Activated CD8-positive, alpha-beta T cell treated with anti-CD3 and anti-CD28 coated beads for 36 hours (primary cell): ENCODE measurements at places on chromosomes 7 and 10.
A peak's percentile ranks its signal among the peaks of the same experiment; 100 is the strongest.

GRCh38 chr10:71893920-71894319 is 42.9 kb upstream of the PSAP start:
- DNase-seq: no peak

GRCh38 chr7:2566348-2566889 is 7.6 kb downstream of the IQCE start:
- DNase-seq: no peak

- peak; percentile 30 for DNase-seq
Observed at GRCh38 chr7:130350945-130351790, 6.6 kb downstream of the CPA5 start.

DNA sequence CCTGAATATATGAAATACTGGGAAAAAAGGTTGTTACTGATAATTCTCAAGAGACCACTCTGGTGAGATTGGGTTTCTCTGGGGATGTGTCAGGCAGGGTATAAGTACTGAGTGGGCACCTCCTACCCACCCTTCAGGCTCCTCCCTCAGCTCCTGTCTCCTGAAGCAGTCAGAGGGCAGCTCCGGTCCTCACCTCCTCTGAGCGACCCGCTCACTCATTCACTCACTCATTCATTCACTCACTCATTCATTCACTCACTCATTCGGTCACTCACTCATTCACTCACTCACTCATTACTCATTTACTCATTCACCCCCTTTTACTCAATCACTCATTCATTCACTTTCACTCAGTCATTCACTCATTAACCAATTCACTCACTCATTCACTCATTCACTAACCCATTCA is 6.9 kb upstream of the PFKP start:
- DNase-seq: no peak

DNA sequence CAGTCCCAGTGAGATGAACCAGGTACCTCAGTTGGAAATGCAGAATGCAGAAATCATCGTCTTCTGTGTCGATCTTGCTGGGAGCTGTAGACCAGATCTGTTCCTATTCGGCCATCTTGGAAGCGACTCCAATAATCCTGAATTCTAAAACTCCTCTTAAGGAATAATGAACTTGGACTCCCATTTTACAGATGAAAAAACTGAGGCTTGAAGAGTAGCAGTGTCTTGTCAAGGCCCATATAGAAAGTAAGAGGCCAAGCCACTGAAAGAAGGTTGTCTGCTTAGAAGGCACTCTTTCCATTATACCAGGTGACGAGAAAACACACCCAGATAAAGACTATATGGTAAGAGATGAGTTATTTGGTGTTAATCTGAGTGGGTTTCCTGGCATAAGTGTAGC is 148.6 kb upstream of the LAMB4 start:
- no peak for DNase-seq

- DNase-seq: no peak
Observed at GRCh38 chr7:5448378-5449037, 24.9 kb upstream of the TNRC18 start.

- DNase-seq: no peak
Observed at GRCh38 chr7:76998285-76998589, 33.9 kb downstream of the SPDYE17 start.

DNA sequence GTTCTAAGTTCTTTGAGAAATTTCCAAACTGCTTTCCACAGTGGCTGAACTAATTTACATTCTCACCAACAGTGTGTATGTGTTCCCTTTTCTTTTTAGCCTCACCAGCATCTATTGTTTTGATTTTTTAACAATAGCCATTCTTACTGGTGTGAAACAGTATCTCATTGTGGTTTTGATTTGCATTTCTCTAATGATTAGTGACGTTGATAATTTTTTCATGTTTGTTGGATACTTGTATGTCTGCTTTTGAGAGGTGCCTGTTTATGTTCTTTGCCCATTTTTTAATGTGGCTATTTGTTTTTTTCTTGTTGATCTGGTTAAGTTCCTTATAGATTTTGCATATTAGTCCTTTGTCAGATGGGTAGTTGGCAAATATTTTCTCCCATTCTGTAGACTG is 191.4 kb downstream of the AGMO start:
- DNase-seq: no peak

- DNase-seq: no peak
Observed at GRCh38 chr10:110788620-110789385, 82.9 kb upstream of the PDCD4 start.

- peak; percentile 72 for DNase-seq
Observed at GRCh38 chr7:150514748-150515222, at the start of gene GIMAP7. TSS of gene GIMAP7 (plus strand) at chr7:150514872. CDS start at chr7:150519975, 5,103 bp downstream.

- no peak for DNase-seq
Observed at GRCh38 chr10:118062798-118063238, 16.1 kb upstream of the RAB11FIP2 start.

DNA sequence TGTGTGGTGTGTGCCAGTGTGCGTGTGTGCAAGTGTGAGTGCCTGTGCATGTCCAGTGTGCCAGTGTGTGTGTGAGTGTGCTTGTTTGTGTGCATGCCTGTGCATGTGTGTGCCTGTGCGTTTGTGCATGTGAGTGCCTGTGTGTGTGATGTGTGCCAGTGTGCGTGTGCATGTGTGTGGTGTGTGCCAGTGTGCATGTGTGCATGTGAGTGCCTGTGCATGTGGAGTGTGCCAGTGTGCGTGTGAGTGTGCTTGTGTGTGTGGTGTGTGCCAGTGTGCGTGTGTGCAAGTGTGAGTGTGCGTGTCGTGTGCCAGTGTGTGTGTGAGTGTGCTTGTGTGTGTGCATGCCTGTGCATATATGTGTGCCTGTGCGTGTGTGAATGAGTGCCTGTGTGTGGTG is 33.8 kb downstream of the ADGRA1 start:
- no peak for DNase-seq

DNA sequence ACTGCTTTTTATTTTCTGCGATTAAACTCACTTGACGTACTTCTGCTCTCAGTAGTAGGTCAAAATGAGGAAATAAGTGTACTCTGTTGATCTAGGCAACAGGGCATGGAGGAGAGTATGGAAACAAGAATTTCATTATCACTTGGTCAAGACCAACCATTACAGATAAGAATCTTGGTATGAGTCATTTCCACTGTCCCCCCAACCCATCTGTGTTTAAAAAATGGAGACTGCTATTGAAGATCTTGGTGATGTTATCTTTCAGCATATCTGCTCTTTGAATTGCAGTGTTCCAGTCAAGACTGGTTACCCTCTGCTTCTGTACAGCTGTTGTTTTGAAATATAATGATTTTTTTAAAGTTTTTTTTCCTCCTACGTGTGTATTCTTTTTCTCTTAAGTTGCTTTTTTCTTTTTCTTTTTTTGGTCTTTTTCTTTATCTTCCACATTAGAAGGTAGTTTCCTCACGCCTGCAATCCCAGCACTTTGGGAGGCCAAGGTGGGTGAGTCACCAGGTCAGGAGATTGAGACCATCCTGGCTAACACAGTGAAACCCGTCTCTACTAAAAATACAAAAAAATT is 11.7 kb downstream of the STAM start:
- DNase-seq: no peak

DNA sequence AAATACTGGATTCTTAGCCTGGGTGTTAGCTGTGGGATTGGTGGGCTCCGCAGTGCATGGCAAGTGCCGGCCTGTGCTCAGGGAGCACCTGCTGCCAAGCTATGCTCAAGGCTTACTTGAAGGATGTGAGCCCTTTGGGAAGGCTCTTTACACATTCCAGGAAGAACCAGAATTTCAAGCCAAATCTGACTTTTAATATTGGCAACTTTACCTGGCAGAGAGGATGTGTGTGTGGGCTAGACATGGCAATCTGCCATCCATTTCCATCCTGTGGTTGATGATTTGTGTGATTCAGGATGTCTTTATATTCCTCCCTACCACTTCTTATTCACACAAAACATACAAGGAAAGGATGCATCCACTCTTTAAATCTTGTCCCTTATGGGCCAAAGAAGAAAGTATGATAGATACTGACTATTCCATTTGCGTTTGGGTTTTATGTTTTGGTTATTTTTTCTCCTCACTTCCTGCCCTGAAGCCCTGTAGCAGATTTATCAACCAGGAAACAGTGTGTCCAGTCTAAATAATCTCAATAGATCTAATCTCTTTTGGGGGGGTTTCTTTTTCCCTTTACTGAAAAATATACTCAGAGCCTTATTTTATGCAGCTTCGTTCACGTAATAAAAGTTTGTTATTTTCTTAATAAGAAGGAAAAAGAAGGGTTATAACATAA is 247.1 kb downstream of the COBL start:
- no peak for DNase-seq

DNA sequence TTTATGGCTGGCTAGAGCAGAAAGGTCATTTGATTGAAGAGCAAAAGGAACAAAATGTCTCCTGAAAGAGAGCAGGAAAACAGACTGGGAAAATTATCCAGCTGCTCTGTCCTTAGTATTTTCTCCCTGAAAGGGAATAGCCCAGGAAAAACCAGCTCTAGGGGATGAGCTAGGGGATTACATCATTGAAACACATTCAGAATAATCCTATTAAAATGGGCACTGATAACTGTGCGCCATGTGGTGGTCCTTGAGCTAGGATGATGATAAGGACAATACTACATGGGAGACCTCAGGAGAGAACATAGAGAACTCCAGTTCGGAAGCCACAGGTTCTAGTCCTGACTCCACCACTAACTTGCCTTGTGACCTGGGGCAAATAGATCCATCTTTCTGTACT is 873.8 kb downstream of the TYW1 start:
- no peak for DNase-seq

DNA sequence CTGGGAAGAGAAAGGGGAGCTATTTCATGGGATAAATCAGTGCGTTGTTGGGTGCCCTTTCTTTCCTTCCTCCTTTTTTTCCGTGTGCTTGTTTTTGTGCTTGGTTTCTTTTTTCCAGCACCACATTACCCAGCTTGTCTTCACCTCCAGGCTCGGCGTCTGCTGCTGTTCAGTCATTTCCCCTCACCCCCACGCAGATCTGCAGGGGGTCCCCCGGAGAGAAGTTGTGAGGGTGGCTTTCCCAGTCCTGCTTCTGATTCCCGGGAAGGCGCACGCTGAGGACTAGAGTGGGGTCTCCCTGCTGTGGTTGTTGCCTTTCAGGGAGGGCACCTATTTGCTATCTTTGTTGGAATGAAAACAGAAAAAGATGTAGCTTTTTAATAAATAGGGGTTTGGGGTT is 1.6 kb downstream of the CAMK1D start:
- peak; percentile 34 for DNase-seq

- DNase-seq: no peak
Observed at GRCh38 chr7:135888740-135889139, 88.4 kb downstream of the MTPN start.

- DNase-seq: no peak
Observed at GRCh38 chr7:70390251-70390650, 741.7 kb upstream of the GALNT17 start.

DNA sequence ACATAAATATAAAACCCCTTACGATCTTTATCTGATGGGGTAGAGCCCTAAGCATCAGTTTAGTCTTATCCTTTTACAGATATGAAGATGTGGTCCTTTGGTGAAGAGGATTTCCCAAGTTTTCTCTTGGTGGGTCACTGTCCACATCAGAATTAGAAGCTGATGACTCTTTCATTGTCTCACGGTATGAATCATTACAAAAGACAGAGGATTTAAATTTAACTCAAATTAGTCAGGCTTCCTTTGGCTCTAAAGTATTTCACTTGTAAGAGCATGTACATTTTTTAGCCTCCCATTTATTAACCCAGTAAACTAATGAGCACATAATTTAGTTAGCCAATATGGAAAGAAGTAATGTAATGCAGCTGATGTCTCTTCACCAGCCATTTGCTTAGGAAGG is 49.9 kb upstream of the TMEM26 start:
- no peak for DNase-seq

DNA sequence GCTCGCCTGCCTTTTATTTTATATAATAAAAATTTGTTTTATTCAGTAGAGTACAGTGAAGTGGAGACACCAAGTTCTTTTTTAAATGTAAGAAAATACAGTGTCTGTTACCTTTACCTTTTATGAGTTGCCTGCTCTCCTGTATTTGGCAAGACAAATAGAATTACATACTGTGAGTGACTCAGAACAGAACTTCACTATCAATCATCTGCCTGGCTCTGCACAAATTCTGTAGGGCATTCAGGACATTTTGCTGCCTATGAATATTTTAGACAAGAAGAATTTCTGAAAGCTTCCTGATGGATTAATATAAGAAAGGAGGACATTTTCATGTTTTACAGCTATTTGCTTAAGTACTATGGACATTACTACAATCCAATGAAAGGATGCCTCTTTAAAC is 135.4 kb upstream of the PHF14 start:
- DNase-seq: no peak

GRCh38 chr10:48835781-48836180 is 103.9 kb downstream of the LRRC18 start:
- no peak for DNase-seq

DNA sequence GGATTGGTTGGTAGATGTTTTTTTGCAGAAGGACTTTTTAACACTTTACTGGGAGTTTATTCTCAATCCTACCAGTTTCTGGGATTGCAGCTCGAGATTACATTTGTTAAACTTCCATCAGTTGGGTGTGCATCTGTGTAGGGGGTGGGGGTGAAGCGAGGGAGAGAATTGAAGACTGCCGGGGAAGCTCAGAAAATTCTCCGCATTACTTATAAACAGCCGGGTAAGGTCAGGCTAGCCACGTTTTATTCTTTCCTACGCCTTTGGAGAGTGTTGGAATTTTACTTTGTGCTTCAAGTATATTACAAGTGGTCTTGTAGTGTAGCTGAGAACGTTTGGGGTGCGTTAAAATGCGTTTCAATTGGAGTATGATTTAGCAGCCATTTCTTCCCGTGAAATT is 1.1 kb downstream of the PALS2 start:
- DNase-seq: no peak

GRCh38 chr10:95288303-95288702 is 2.5 kb downstream of the PDLIM1 start:
- no peak for DNase-seq

DNA sequence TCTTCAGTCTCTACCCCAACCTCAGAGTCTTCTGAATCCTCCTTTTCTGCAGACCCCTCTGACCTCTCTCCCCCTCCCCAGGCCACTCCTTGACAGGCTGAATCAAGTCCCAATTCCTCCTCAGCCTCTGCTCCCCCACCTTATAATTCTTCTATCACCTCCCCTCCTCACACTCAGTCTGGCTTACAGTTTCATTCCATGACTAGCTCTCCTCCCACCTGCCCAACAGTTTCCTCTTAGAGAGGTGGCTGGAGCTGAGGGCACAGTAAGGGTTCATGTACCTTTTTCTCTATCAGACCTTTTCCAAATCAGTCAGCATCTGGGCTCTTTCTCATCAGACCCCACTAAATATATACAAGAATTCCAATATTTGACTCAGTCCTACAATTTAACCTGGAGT is 14.6 kb upstream of the LRRC61 start:
- no peak for DNase-seq

- peak; percentile 84 for DNase-seq
Observed at GRCh38 chr7:149195180-149196150, at the start of gene ZNF282. TSS of gene ZNF282 (plus strand) at chr7:149195546. CDS start at chr7:149195590, 44 bp downstream.

- DNase-seq: no peak
Observed at GRCh38 chr7:53218730-53219504, 183.5 kb downstream of the POM121L12 start.

- DNase-seq: no peak
Observed at GRCh38 chr7:78195281-78195680, 396.7 kb downstream of the PHTF2 start.

GRCh38 chr7:140441519-140441918 is 37.7 kb downstream of the RAB19 start:
- no peak for DNase-seq

- no peak for DNase-seq
Observed at GRCh38 chr10:124433461-124433860, 14.7 kb upstream of the OAT start.

- DNase-seq: no peak
Observed at GRCh38 chr10:126690534-126690933, 20.0 kb upstream of the C10orf90 start.

- DNase-seq: no peak
Observed at GRCh38 chr10:13732465-13732881, 145.7 kb downstream of the PRPF18 start.
